ENCODE measurements at places on chromosomes 2 and 18. TPM values are rescaled to one million over a fixed set of nuclear protein-coding genes. Genes with fewer than 3 reads are reported as not detected.

DNA sequence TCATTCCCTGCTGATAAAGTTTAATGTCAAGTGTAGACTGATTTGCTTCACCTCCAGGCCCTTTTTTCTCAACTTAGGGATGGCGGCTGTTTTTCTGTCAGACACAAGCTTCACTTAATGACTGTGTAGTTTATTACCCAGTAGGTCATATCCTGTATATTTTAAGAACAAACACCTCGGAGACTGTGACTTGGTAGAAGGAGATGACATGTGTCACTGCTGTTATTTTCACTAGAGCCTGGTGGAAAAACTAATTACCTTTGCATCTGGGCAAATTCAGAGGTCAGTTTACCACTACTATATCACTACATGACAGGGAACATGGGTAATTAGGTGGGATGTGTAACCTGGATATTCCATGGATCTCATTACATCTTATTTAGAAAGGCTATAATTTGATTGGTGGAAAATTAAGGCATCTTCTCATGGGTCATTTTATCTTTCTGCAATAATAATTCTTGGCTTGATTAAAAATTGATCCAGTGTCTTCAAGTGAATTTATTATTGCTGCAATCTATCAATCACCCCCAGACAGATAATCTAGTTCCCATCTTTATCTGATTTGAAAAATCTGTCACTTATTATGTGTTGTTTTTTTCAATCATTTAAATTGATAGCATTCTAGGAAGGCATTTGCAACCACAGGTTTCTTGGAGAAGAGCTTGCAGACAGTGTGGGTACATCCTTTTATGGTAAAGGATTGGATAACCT is 353.8 kb upstream of the SPRED2 start:
- DNase-seq, result no peak
- H3K27me3 ChIP-seq, result no peaks in the 10 kb centered on the region
- H3K4me1 ChIP-seq, result no peaks in the 10 kb centered on the region
- H3K27ac ChIP-seq, result no peak overlapping the region
- no peaks in the 10 kb centered on the region for H3K36me3 ChIP-seq

TSHZ1 gene
- polyA plus RNA-seq, result 9.0 TPM

DNA sequence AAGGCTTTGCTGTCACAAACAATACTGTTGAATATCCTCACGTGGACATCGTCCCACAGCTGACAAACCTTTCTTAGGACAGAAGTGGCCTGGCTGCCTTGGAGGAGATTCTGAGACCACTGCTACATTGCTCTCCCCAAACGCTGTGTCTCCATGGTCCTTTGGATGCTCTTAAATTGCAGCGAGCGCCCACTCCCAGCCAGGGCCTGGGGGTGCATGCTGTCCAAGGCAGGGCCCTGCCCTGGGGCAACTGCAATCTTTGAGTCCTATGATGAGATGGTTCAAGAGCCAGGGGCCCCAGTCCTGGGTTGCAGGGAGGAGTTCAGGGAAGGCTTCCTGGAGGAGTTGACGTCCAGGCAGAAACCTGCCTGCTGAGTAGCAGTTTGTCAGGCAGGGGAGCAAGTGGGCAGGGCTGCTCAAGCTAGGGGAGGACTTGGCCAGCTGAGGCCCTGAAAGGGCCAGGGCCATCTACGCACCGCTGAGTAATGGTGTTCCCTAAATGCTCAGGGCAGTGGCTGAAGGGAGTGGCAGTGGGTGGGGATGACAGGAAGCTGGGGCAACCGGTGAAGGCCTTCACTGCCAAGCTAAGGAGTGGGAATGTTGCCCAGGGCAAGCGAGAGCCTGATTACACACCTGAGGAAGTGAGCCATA is 10.8 kb upstream of the SDC1 start:
- no peak for DNase-seq
- no peaks in the 10 kb centered on the region for H3K27me3 ChIP-seq
- no peak overlapping the region for H3K27ac ChIP-seq
- H3K36me3 ChIP-seq, result no peaks in the 10 kb centered on the region

TCF7L1 gene
- 0.07 TPM for polyA plus RNA-seq

DNA sequence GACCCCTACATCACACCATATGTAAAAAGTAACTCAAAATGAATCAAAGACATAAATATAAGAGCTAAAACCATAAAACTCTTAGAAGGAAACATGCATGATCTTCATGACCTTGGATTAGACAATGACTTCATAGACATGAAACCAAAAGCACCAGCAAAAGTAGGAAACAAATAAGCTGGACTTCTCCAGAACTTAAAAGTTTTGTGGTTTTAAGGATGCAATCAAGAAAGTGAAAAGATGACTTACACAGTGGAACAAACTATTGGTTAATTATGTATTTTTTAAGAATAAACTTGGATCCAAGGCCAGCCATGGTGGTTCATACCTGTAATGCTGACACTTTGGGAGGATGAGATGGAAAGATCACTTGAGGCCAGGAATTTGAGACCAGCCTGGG is 150.2 kb downstream of the GALNT1 start:
- H3K36me3 ChIP-seq, result no peaks in the 10 kb centered on the region
- H3K27ac ChIP-seq, result no peak overlapping the region
- no peaks in the 10 kb centered on the region for H3K27me3 ChIP-seq
- H3K4me3 ChIP-seq, result no peak overlapping the region
- H3K4me1 ChIP-seq, result no peaks in the 10 kb centered on the region
- no peak for DNase-seq

- no peak overlapping the region for H3K4me3 ChIP-seq
- H3K4me1 ChIP-seq, result no peaks in the 10 kb centered on the region
- no peak for DNase-seq
Observed at GRCh38 chr2:188416367-188416766, 124.7 kb downstream of the GULP1 start.

- H3K27me3 ChIP-seq, result no peaks in the 10 kb centered on the region
- H3K4me1 ChIP-seq, result no peaks in the 10 kb centered on the region
- DNase-seq, result no peak
- no peak overlapping the region for H3K4me3 ChIP-seq
Observed at GRCh38 chr2:22450831-22451230, 934.1 kb upstream of the KLHL29 start.

IL36A gene
- not detected for polyA plus RNA-seq

GRCh38 chr18:59063300-59063906 is 76.3 kb upstream of the SEC11C start:
- no peak overlapping the region for H3K27ac ChIP-seq
- no peaks in the 10 kb centered on the region for H3K27me3 ChIP-seq
- H3K4me3 ChIP-seq, result no peak overlapping the region
- DNase-seq, result no peak
- H3K36me3 ChIP-seq, result no peaks in the 10 kb centered on the region

RFTN2 gene
- 0.06 TPM for polyA plus RNA-seq

GRCh38 chr2:227534714-227535113 is 62.8 kb downstream of the AGFG1 start:
- peaks cover 7% of the 10 kb centered on the region for H3K36me3 ChIP-seq
- H3K4me1 ChIP-seq, result no peaks in the 10 kb centered on the region
- DNase-seq, result no peak
- H3K27me3 ChIP-seq, result no peaks in the 10 kb centered on the region
- H3K4me3 ChIP-seq, result no peak overlapping the region

DNA sequence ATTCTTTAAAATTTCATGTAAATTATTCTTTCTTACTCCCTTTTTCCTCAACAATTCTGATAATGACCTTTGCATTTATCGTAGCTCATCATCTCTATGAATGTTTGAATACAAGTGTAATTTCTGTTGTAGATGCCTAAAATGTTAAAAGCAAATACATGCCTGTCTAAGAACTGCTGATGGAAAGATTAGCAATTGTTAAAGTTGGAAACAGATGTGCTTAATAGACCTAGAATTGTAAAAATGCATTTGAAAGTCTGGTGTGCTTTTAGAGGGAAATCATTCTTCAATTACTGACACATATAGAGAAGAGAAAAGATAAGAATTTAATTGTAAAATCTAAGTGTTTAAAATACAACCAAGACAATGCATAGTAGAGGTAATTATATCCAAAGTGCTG is 50.4 kb downstream of the CCDC102B start:
- no peak overlapping the region for H3K4me3 ChIP-seq
- DNase-seq, result no peak
- H3K4me1 ChIP-seq, result no peaks in the 10 kb centered on the region
- H3K27ac ChIP-seq, result no peak overlapping the region
- no peaks in the 10 kb centered on the region for H3K27me3 ChIP-seq
- H3K36me3 ChIP-seq, result no peaks in the 10 kb centered on the region

ABCB11 gene
- not detected for polyA plus RNA-seq

- H3K4me1 ChIP-seq, result no peaks in the 10 kb centered on the region
- no peak for DNase-seq
- no peaks in the 10 kb centered on the region for H3K27me3 ChIP-seq
- H3K27ac ChIP-seq, result no peak overlapping the region
- H3K36me3 ChIP-seq, result no peaks in the 10 kb centered on the region
- H3K4me3 ChIP-seq, result no peak overlapping the region
Observed at GRCh38 chr2:49954059-49954458, 799.7 kb upstream of the FSHR start.

GRCh38 chr2:100242891-100243619 is 79.2 kb downstream of the LONRF2 start:
- no peaks in the 10 kb centered on the region for H3K27me3 ChIP-seq
- H3K4me1 ChIP-seq, result no peaks in the 10 kb centered on the region
- no peak overlapping the region for H3K27ac ChIP-seq
- no peaks in the 10 kb centered on the region for H3K36me3 ChIP-seq

GRCh38 chr2:66536997-66537396 is 102.1 kb downstream of the MEIS1 start:
- H3K27me3 ChIP-seq, result no peaks in the 10 kb centered on the region
- no peaks in the 10 kb centered on the region for H3K36me3 ChIP-seq

GDF7 gene
- polyA plus RNA-seq, result 0.10 TPM

DNA sequence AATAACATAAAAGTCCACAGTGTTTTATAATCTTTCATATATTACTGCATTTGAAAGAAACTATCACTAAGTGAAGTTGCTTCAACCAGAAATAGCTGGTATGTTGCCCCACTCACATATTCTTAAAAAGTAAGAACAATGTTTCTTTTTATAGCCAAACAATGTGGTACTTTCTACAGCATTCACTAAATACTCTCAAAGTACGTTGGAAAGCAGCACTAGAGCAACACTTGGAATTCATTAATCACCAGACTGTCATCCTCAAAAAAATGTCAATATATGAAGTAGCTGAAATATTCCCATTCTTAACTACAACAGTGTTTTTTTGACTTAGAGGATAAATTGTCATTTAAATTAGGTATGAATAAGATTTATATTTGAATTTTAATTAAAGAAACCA is 32.8 kb downstream of the COBLL1 start:
- H3K36me3 ChIP-seq, result no peaks in the 10 kb centered on the region
- H3K4me1 ChIP-seq, result no peaks in the 10 kb centered on the region
- DNase-seq, result no peak
- H3K27ac ChIP-seq, result no peak overlapping the region

GRCh38 chr2:187869195-187869594 is 315.0 kb upstream of the TFPI start:
- no peaks in the 10 kb centered on the region for H3K27me3 ChIP-seq
- H3K36me3 ChIP-seq, result no peaks in the 10 kb centered on the region
- no peaks in the 10 kb centered on the region for H3K4me1 ChIP-seq
- no peak overlapping the region for H3K27ac ChIP-seq
- no peak overlapping the region for H3K4me3 ChIP-seq

KCNK3 gene
- not detected for polyA plus RNA-seq

GRCh38 chr2:155368934-155369333 is 670.4 kb downstream of the KCNJ3 start:
- H3K27me3 ChIP-seq, result no peaks in the 10 kb centered on the region
- no peaks in the 10 kb centered on the region for H3K36me3 ChIP-seq
- no peak overlapping the region for H3K27ac ChIP-seq
- H3K4me1 ChIP-seq, result no peaks in the 10 kb centered on the region
- no peak overlapping the region for H3K4me3 ChIP-seq

CCDC150 gene
- 0.07 TPM for polyA plus RNA-seq

DNA sequence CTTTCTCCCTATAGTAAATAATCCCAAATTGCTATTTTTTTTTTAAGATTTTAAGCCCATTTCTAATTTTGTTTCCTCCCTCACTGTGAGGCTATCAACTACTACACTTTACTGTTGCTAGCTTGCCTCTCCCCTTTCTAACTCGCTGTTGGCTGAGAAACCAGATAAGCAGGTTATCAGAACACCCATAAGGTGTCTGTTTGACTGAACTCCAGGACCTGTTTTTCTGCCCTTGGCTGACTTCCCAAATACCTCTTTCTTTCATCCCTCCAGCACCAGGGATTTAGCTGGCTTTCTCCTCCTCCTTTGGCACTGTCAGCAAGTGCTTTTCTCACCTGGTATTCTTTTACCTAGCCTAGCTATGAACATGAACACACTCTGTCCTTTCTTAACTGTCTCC is 11.1 kb downstream of the TRAK2 start:
- no peak for DNase-seq
- no peak overlapping the region for H3K27ac ChIP-seq
- no peaks in the 10 kb centered on the region for H3K27me3 ChIP-seq
- H3K36me3 ChIP-seq, result no peaks in the 10 kb centered on the region
- H3K4me3 ChIP-seq, result no peak overlapping the region

GYPC gene
- 226 TPM for polyA plus RNA-seq

DNA sequence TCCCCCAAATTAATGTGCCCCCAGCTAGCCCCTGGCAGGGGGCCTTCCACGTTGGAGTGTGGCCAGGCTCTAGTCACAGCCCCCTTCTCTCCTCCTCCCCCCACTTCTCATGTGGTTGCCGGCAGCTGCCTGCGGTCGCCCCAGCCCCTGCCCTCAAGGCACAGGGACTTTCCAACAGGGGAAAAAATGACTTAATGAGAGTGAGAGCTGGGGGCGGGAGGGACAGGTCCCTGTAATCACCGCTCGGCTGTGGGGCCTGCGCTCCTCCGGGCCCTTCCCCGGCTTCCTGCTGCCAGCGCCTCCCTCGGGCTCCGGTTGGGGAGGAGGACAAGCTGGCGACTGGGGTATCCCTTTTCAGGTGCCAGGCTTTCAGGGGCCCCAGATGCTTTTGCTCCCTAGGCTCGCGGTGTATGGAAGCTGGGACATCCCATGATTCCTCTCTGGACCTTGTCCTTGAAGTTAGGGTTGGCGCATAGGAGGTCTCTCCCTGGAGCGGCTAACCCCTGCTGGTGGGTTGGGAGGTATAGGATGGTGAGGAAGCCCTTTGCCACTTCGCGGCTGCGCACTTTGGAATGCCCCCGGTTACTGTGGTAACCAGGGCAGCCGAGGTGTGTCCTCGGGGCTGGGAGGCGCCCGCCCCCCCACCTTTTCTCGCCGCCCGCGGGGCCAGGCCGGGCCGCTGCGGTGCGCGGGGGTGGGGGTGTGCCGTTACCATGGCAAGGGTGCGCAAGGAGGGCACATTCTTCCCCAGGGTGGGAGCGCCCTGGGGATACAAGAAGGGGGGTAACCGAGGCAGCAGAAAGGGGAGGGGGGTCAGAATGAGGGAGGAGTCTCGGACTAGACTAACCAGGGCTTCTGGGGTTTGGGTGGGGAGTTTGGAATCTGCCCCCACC is 16.1 kb downstream of the WNT10A start:
- peaks cover 65% of the 10 kb centered on the region for H3K4me1 ChIP-seq
- peak; percentile 96 for DNase-seq
- H3K4me3 ChIP-seq, result peak overlapping the region; percentile 58
- peak overlapping the region; percentile 83 for H3K27ac ChIP-seq
- peaks cover 6% of the 10 kb centered on the region for H3K27me3 ChIP-seq

NOTO gene
- not detected for polyA plus RNA-seq

GRCh38 chr2:218540015-218540414 is 28.1 kb downstream of the USP37 start:
- H3K4me3 ChIP-seq, result no peak overlapping the region
- H3K36me3 ChIP-seq, result peaks cover 44% of the 10 kb centered on the region
- no peaks in the 10 kb centered on the region for H3K4me1 ChIP-seq
- H3K27ac ChIP-seq, result no peak overlapping the region
